Nasal cavity respiratory epithelium epithelial cell of viscerocranial mucosa (primary cell): ENCODE measurements at places on chromosomes 13 and 19. TPM values are rescaled to one million over a fixed set of nuclear protein-coding genes. Genes with fewer than 3 reads are reported as not detected.

The LYPD5 gene
- 1.8 and 16.4 TPM in 2 replicates for total RNA-seq

The FFAR1 gene
- total RNA-seq: not detected in 2 replicates

The TPTE2 gene
- not detected in 2 replicates for total RNA-seq

The CRLF1 gene
- total RNA-seq: 6.5 TPM in 1 of 2 replicates, not detected in the other

The CTU1 gene
- 8.2 and 10.0 TPM in 2 replicates for total RNA-seq

The NCCRP1 gene
- 8.9 and 9.3 TPM in 2 replicates for total RNA-seq

The MBD3L2 gene
- not detected in 2 replicates for total RNA-seq
